ENCODE measurements at places on chromosomes 11 and 22.

DNA sequence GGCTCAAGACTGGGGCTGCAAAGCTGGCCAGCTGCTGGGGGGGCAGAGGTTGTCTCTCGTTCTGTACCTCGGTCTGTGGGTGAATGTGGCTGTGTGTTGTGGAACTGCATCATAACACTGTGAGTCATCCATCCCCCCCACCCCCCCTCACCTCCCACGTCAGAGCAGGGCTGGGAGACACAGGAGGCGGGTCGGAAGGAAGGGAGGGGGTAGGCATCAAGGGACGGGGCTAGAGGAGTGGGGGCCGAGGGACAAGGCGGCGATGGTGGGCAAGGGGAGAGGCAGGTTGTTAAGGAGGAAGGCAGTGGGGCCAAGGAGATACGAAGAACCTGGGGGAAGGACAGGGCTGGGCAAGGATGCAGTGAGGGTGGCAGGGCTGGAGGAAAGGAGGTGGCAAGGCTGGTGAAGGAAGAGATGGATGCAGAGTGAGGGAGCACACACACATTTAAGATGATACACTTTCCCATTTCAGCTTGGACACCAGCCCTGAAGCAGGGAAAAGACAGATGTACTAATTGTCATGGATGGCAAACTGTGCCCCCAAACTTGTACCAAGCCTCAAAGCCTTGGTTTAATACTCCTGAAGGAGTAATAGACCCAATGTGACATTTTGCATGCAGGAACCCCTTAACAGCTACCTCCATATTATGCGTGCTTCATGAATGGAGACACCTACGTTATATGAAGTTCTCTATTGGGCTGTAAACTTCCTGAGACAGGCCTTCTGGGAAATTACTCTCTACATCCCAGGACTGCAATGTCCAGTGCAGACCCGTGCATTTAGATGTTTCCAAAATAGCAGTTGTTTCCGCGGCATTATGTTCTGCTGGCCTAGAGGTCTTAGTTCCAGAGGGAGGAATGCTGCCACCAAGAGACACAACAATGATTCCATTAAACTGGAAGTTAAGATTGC lies at the start of gene YPEL4:
Gene YPEL4, minus strand, starts transcription at position 87 of the 913 bp plus-strand sequence. CDS start 2,805 bp downstream, outside the sequence.
- peak; percentile 89 for DNase-seq

DNA sequence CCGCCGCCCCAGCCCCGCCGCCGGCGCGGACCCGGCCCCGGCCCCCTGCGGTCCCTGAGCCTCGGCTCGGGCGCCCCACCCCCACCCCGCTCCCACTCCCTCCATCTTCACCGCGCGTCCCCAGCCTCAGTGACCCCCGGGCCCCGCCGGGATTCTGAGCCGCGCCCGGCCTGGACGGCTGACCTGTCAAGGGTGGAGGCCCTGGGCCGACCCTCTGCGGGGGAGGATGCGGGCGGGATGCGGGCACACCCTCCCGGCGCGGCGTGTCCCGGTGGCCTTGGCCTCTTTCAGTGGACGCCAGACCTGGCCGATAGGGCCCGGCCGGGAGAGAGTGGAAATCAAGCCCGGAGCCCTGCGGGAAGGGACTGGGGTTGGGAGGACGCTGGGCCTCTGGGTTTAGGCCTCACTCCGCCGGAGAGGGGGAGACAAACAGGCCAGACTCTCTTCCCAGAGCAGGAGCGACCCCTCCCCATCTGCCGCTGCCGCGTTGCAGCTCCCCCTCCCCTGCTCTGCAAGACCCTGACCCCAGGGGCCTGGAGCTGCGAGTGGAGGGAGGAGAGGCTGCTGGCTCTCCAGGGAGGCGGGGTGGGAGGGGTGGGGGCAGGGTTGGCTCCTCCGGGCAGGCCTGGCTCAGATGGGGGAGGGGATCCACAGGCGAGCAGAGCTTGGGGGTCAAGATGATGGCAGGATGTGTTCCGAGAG lies 525 bp downstream of the MAPK8IP2 start:
- DNase-seq, result no peak

- peak; percentile 83 for DNase-seq
Observed at GRCh38 chr11:34585735-34586487, 35.0 kb upstream of the EHF start.

- DNase-seq, result no peak
Observed at GRCh38 chr22:11613898-11614755, 3913.9 kb upstream of the OR11H1 start.

- no peak for DNase-seq
Observed at GRCh38 chr11:6623391-6624363, 4.5 kb upstream of the TPP1 start.

GRCh38 chr22:42902875-42903510 lies 45.9 kb upstream of the ARFGAP3 start:
- peak; percentile 46 for DNase-seq

- DNase-seq, result peak; percentile 38
Observed at GRCh38 chr22:23220485-23221350, 40.4 kb downstream of the BCR start.

GRCh38 chr11:75262961-75263852 lies 22.6 kb downstream of the TPBGL start:
- no peak for DNase-seq

GRCh38 chr11:71179877-71180605 lies 72.3 kb downstream of the SHANK2 start:
- no peak for DNase-seq

Data from adipocyte (in vitro differentiated cells).